ENCODE measurements at places on chromosomes 4 and X.

- no peak for DNase-seq
These were observed 192.5 kb downstream of the ASMT start for GRCh38 chrX:1807301-1807731.

- DNase-seq: no peak
These were observed 124.7 kb upstream of the C1QTNF7 start for GRCh38 chr4:15303052-15303641.

GRCh38 chr4:40980318-40980883 is 230.6 kb downstream of the NSUN7 start:
- no peak for DNase-seq

- DNase-seq: no peak
These were observed 7.0 kb upstream of the STPG2 start for GRCh38 chr4:98150092-98150761.

- DNase-seq: peak; percentile 35
These were observed 115.0 kb downstream of the SMIM20 start for GRCh38 chr4:26028793-26029567.
